ENCODE measurements at places on chromosomes 6 and 20.
A peak's percentile ranks its signal among the peaks of the same experiment; 100 is the strongest.

DNA sequence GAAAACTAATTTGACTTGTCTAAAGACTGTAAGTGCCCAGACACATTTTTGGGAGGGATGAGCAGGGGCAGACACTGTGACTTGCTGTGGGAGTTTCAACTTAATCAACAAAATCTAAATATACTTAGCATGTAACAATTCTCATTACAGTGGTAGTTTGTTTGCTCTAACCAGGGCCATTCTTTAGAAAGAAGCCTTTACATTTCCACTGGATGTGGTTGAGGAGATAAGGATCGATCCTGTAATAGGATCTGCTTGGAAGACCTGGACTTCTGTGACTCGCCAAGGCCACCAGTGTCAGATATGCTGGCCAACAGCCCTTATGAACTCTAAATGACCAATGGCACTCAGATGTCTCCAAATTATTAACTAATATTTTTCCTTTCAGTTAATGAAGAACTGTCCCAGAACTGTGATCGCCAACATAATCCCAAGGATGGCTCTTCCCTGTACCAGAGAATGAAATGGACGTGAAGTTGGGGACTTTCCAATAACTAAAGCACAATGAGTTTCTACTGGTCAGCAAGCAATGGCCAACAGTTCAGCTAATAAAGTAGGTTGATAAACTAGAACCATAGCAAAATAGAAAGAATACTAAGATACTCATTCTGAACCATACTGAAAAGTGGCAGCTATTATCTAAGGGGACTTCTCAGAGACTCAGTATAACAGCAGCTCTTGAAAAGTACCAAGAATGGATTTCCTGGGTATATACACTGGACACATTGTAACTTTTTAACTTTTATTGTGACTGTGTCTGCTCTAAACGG lies 7.5 kb downstream of the SMLR1 start:
- DNase-seq: no peak

DNA sequence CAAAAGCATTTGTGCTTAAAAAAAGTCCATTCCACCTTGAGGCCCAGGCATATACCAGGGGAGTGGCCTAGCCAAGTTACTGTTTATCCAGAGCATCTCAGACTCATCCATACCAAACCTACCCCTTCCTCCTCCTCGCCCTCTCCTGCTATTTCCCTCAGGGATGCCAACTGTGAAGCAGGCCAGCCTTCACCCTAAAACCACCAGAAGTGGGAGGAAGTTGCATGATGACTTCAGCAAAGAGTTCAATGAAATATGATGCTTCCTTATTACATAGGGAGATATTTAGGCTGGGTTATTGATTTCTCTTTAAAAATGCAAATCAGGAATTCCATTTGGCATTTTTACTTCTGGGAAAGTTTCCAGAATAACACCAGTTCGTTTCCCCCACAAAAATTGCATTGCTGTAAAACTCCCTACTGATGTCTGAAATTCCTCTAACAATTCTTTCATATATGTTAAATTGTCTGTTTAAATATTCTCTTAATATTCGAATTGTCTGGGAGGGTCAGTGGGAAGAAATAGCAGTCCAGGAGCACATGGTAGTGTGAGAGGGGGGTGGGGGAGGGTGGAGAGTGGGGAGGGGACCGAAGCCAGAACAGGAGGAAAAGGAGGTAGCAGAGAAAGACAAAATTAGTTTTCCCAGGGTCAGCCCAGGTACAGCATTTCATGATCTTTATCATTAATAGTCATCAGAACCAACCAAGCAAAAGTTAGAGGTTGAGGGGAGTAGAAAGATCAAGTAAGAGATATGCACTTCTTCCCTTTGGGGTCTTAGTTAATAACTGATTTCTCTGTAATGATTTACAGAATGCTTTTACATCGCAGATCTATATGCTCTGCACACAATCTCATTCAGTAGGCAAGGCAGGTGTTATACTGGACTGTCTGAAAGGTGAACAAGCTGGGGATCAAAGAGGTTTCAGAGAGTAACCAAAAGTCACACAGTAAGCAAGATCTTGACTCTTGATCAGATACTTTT lies 1.7 kb upstream of the TCP11 start:
- DNase-seq: no peak

DNA sequence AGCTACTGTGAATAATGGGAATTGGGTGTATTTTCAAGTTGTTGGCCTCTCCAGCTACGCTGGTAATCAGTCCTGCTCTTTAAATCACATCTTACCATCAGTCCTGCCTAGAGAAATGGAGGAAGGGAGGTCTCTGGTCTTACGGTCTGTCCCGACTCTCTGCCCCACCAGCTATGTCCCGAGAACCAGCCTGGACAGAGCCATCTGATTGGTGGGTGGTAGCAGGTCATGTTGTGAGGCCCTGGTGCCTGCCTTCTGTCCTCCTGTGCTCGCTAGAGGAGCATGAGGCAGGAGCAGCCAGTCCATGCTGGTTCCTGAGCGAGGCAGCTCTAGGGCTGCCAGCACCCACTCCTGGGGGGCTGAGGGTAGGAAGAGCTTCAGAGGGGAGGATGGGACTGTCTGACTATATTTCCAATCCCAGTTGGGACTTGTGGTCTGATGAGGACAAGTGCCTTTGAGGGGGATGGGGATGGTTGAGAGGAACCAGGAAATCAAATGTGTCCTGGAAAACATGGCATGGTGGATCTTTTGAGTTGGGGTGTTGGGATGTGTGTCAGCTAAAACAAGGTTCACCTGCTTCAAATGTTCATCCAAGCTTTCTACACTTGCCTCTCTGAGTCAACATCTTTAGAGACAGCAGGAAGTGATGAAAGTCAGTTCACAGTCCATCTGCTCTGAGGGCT lies 33.0 kb downstream of the SYNJ2 start:
- no peak for DNase-seq

DNA sequence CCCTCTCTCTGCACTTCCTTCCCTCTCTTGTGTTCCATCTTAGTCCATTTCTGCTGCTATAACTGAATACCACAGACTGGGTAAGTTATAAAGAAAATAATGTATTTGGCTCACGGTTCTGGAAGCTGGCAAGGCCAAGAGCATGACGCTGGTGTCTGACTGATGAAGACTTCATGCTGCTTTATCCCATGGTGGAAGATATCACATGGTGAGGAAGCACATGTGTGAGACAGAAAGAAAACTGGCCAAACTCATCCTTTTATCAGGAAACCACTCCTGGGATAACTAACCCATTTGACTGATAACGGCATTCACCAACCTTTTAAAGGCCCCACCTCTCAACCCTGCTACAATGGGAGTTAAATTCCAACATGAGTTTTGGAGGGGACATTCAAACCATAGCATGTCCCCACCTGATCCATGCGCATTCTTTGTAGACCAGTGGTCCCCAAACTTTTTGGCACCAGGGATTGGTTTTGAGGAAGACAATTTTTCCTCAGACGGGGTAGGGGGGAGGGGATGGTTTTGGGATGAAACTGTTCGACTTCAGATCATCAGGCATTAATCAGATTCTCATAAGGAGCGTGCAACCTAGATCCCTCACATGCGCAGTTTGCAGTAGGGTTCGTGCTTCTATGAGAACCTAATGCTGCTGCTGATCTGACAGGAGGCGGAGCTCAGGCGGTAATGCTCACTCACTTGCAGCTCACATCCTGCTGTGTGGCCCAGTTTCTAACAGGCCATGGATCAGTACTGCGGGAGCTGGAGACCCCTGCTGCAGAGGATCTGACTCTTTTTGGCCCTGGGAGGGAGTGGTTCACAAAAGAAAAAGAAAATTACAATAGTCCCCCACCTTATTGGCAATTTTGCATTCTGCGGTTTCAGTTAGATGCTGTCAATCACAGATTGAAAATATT lies 71.7 kb upstream of the RNF24 start:
- DNase-seq: no peak

- DNase-seq: no peak
These were observed 454.0 kb downstream of the EYS start for GRCh38 chr6:65253041-65253440.

DNA sequence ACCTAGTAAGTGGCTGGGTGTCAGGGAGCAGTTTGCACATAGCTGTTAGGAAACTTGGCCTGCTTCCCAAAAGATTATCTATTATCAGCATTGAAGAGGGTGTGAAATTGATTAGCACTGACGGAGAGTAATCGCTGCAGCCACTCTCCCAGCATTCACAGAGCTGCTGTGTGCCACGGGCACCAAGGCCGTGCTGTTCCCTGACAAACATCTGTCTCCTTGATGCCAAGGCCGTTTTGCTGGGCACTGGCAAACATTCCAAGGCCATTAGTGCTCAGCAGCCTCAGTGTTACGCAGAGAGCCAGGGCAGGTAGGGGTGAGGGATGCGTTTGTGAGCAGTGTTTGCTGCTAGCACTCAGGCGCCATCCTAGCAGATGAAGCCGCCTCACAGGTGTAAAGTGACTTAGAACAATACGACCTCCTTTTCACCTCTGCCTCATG lies 57.7 kb upstream of the VSTM2L start:
- DNase-seq: peak; percentile 37

GRCh38 chr6:156752666-156753301 lies 24.4 kb upstream of the ARID1B start:
- DNase-seq: no peak

- peak; percentile 43 for DNase-seq
These were observed 227.4 kb downstream of the LRFN2 start for GRCh38 chr6:40359808-40360207.

DNA sequence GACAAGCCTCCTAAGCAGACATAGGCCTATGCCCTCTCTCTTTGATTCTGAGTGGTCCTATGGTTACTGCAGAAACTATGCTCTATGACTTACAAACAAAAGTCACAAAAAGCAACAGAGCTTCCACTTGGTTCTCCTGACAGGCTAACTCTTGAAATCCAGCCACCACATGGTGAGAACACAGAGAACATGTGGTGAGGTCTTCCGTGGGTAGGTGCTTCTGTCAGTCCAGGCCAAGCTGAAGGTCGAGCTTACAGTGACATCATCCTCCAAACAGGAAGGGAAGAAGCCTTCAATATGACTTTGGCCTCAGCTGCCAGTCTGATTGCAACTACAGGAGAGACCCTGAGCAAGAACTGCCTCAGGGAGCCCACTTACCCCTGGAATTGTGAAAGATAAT lies 265.5 kb downstream of the TBX18 start:
- no peak for DNase-seq

- no peak for DNase-seq
These were observed 306.4 kb upstream of the PRND start for GRCh38 chr20:4415281-4415680.

GRCh38 chr6:121573481-121573880 lies 138.0 kb downstream of the GJA1 start:
- no peak for DNase-seq

GRCh38 chr6:136486357-136486756 lies 63.9 kb downstream of the MAP7 start:
- no peak for DNase-seq

GRCh38 chr20:32589256-32589655 lies 4.1 kb upstream of the NOL4L start:
- no peak for DNase-seq

GRCh38 chr6:155259204-155259603 lies 4.6 kb upstream of the CLDN20 start:
- DNase-seq: no peak

- no peak for DNase-seq
These were observed 29.1 kb upstream of the LMBRD1 start for GRCh38 chr6:69825904-69826303.

- DNase-seq: no peak
These were observed 3.7 kb downstream of the GDF5 start for GRCh38 chr20:35434085-35435005.

DNA sequence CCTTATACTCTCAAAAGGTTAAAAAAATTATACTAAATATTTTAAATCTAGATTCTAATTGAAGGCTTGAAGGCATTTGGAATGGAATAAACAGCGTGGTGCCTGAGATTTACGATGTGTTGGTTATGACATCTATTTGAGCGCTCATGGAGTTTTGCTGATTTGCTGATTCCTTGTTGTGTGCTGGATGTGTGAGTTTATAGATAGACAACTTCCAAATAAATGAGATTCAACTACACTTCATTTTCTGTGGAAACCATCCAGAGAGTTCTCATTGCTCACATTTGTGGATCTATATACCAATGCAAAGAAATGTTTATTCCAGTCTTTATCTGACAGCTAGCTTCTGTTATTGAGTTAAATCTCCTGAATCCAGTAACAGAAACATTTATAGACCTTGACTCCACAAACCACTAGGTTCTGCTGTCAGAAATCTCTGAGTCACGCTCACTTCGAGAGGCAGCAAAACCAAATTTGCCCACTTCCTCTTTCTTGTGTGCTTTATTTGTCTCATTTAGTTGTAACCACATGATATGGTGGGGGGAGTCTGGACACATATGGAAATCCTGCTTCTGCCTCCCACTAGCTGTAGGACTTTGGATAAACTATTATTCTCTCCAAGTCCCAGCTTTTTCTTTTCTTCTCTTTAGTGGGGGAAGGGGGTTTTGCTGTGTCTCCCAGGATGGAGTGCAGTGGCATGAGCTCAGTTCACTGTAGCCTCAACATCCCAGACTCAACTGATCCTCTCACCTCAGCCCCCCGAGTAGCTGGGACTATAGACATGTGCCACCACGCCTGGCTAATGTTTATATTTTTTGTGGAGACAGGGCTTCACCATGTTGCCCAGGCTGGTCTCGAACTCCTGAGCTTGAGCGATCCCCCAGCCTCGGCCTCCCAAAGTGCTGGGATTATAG lies 54.5 kb downstream of the IPCEF1 start:
- DNase-seq: no peak

- no peak for DNase-seq
These were observed 127.3 kb upstream of the MTHFD1L start for GRCh38 chr6:150738092-150738629.

DNA sequence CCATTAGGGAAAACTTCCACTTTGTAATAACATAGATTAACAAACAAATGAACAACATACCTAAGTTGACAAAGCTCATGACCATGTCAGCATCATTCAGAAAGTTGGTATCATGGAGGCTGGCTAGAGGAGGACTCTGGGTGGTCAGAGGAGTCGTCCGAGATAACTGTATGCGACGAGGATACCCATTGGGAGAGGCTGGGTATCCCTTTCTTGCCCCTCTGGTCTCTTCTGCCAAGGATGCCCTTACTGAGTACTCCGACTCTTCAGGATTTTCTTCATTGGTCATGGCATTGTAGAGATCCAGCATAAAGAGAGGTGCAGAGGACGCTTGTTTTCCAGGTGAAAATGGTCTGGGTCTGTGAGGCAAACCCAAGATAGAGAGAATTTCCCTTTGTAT lies 1.1 kb downstream of the BMP5 start:
- no peak for DNase-seq

GRCh38 chr20:62134735-62135231 lies 8.4 kb downstream of the PSMA7 start:
- no peak for DNase-seq

- peak; percentile 100 for DNase-seq
These were observed at the start of gene TPD52L2 for GRCh38 chr20:63864978-63865640. TPD52L2 (plus strand) TSS chr20:63865270; CDS start chr20:63865366, 96 bp downstream.

DNA sequence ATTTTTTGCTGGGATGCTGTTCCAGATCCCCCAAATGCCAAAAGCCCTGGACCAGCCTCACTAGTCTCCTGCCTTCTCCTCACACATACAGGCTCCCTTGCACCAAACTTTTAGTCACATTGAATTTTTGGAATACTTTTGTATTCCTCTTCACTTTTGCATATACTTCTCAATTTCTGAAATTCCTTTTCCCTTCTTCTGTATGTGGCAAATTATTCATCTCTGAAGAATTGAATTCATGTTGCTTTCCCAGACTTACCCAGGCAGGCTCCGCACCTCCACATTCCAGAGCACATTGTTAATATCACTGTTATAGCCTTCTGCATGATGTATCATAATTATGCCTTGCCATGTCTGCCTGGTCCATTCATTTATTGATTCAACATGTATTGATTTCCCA lies 255.3 kb upstream of the POU3F2 start:
- no peak for DNase-seq
